ENCODE measurements at places on chromosomes 6 and 20.

DNA sequence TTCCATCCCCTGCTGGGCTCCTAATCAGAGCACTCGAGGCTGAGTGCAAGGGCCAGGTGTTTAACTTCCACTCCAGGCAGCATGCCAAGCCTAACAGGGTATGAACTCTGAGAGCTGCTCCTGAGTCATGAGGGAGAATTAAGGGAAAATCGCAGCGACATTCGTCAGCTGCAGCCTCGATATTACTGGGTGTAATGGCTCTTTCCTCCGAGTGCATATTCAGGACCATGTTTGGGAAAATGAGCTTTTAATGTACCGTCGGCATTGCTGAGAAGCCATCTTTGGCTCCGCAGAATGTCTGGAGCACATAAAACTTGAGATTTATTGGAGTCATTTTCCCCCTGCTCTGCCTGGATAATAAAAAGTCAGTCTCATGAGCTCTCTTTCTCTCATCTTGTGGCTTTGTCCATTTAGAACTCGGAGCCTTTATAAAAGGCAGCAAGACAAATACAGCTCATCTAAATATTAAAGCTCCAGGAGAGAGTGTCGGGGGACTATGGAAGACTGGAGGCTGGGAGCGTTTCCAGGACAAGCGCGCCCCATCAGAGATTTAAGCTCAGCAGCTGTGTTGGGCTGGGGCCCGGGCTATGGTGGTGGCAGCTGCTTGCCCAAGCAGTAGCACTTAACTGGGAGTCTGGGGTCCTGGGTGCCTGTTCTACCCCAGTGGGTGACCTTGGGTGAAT is 103.7 kb downstream of the TOX2 start:
- peaks cover 5% of the 10 kb centered on the region for H3K27me3 ChIP-seq
- H3K36me3 ChIP-seq: no peaks in the 10 kb centered on the region
- no peak for DNase-seq
- H3K4me3 ChIP-seq: no peak overlapping the region

- no peak overlapping the region for H3K27ac ChIP-seq
- no peak overlapping the region for H3K4me3 ChIP-seq
- DNase-seq: peak; percentile 74
Observed at GRCh38 chr20:46132705-46133120, 14.6 kb downstream of the CD40 start.

GRCh38 chr6:49497304-49497703 is 2.4 kb upstream of the GLYATL3 start:
- peaks cover 3% of the 10 kb centered on the region for H3K36me3 ChIP-seq
- no peaks in the 10 kb centered on the region for H3K4me1 ChIP-seq
- H3K4me3 ChIP-seq: no peak overlapping the region
- H3K27ac ChIP-seq: no peak overlapping the region

- no peaks in the 10 kb centered on the region for H3K36me3 ChIP-seq
- H3K4me1 ChIP-seq: no peaks in the 10 kb centered on the region
- DNase-seq: no peak
- no peak overlapping the region for H3K27ac ChIP-seq
- peaks cover 49% of the 10 kb centered on the region for H3K27me3 ChIP-seq
- H3K4me3 ChIP-seq: no peak overlapping the region
Observed at GRCh38 chr6:169883316-169883715, 131.9 kb downstream of the ERMARD start.

DNA sequence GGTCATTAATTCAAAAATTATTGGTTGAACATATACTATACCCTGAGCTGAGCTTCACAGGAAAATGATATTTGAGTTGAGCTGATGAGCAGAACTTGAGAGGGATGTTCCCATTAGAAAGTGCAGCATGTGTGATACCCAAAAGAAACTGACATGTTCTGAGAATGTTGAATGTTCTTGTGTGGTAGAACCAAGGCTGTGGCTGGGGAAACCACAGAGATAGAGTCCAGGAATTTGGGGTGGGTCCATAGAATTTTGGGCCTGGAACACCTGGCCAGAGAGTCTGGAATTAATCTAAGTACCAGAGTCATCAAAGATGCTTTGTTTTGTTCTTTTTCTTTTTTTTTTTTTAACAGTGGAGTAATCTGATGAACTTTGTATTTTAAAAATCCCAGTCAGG is 88.7 kb downstream of the TBX18 start:
- no peak overlapping the region for H3K27ac ChIP-seq
- no peaks in the 10 kb centered on the region for H3K4me1 ChIP-seq
- no peak for DNase-seq
- no peak overlapping the region for H3K4me3 ChIP-seq
- H3K27me3 ChIP-seq: no peaks in the 10 kb centered on the region

GRCh38 chr6:166153966-166154365 is 13.7 kb downstream of the TBXT start:
- H3K4me1 ChIP-seq: no peaks in the 10 kb centered on the region
- no peak for DNase-seq
- no peak overlapping the region for H3K27ac ChIP-seq
- no peak overlapping the region for H3K4me3 ChIP-seq

DNA sequence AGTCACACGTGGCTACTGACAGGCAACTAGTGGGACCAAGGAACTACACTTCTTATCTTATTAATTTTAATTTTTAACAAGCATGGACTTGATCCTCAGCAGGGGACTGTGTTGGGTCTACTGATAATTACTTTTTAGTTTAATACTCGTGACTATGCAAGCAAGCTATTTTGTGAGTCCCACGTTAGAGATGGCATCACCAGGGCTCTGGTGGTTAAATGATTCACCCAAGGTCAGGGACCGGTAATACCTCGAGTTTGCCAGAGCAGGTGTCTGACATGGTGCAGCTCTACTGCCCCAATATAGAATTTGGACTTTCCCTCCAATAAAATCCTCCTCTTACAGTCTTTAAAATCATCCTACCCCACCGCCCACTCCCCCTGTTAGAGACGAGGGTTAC is 98.6 kb upstream of the RIN2 start:
- no peaks in the 10 kb centered on the region for H3K4me1 ChIP-seq
- peaks cover 38% of the 10 kb centered on the region for H3K27me3 ChIP-seq
- H3K36me3 ChIP-seq: no peaks in the 10 kb centered on the region
- H3K4me3 ChIP-seq: no peak overlapping the region

GRCh38 chr6:1464781-1465370 is 75.5 kb downstream of the FOXF2 start:
- no peak overlapping the region for H3K4me3 ChIP-seq
- H3K27ac ChIP-seq: no peak overlapping the region
- no peaks in the 10 kb centered on the region for H3K36me3 ChIP-seq

DNA sequence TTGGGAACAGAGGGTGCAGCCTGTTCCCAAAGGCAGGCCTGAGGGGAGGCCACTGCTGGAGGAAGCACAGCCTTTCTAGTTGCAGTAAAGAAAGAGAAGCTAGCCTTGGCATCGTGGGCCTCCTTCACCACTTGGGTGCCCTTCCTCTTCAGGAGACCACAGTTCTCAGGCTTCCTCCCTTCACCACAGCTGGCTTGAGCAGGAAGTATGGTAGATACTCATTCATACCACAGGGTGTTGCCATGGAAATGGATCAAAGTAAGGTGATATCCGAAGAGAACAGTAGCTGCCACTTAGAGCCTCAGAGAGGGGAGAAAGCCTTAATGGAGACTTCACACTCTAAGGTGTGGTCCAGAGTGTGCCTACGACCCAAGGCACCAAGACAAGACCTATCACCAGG is 120.4 kb upstream of the RIPOR2 start:
- H3K27ac ChIP-seq: peak overlapping the region; percentile 75
- H3K36me3 ChIP-seq: peaks cover 3% of the 10 kb centered on the region
- peaks cover 74% of the 10 kb centered on the region for H3K4me1 ChIP-seq
- peak; percentile 68 for DNase-seq

- DNase-seq: no peak
- H3K27me3 ChIP-seq: no peaks in the 10 kb centered on the region
- H3K4me1 ChIP-seq: no peaks in the 10 kb centered on the region
- no peak overlapping the region for H3K27ac ChIP-seq
- H3K36me3 ChIP-seq: peaks cover 2% of the 10 kb centered on the region
Observed at GRCh38 chr6:19107468-19107867, 720.3 kb downstream of the RNF144B start.

GRCh38 chr6:135830452-135830881 is 21.0 kb upstream of the PDE7B start:
- DNase-seq: no peak
- H3K27me3 ChIP-seq: peaks cover 8% of the 10 kb centered on the region
- H3K36me3 ChIP-seq: no peaks in the 10 kb centered on the region
- no peak overlapping the region for H3K27ac ChIP-seq
- H3K4me1 ChIP-seq: no peaks in the 10 kb centered on the region
